ENCODE measurements at places on chromosomes 13 and 19.
A peak's percentile ranks its signal among the peaks of the same experiment; 100 is the strongest.

DNA sequence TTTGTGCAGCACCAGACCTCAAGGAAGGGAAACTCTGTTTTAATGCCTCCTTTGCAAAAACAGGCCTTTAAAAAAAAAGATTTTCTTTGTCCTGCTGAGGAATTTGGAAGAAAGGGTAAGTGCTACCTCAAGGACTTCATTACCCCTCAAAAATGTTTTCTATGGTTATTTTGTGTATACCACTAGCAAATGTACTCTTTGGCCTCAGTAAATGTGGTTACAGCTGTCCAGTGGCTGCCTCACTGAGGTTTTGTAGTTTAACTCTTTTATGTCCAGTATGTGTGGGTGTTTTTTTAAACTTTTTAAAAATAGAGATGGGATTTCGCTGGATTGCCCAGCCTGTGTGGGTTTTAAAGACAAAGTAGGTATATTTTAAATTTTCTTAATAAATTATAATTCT is 42.2 kb upstream of the TSC22D1 start:
- no peak for DNase-seq

- peak; percentile 44 for DNase-seq
These were observed 546 bp downstream of the UBXN6 start for GRCh38 chr19:4456843-4457653.

GRCh38 chr19:43984687-43985000 is 656 bp downstream of the ZNF155 start:
- no peak for DNase-seq

- no peak for DNase-seq
These were observed 52.7 kb upstream of the TEX29 start for GRCh38 chr13:111267784-111268183.

- no peak for DNase-seq
These were observed 25.4 kb upstream of the SEMA6B start for GRCh38 chr19:4584670-4585460.

DNA sequence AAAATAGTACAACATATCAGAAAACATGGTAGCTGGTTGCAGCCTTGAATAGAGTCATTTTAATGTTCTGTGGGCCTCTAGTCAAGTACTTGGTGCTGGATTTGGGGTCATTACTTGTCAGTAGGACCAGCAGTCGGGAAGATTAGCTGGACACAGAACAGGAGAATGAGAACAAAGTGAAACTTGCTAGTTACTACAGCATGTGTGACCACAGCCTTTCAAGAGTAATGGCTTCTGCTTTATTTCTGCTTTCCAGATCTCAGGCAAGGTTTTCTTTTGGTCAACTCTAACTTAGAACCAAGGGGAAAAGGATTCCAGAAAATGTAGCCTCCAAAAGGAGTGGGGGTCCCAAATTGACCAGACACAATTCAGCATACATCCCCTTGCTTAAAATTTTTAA is 17.1 kb upstream of the VWA8 start:
- DNase-seq: no peak

DNA sequence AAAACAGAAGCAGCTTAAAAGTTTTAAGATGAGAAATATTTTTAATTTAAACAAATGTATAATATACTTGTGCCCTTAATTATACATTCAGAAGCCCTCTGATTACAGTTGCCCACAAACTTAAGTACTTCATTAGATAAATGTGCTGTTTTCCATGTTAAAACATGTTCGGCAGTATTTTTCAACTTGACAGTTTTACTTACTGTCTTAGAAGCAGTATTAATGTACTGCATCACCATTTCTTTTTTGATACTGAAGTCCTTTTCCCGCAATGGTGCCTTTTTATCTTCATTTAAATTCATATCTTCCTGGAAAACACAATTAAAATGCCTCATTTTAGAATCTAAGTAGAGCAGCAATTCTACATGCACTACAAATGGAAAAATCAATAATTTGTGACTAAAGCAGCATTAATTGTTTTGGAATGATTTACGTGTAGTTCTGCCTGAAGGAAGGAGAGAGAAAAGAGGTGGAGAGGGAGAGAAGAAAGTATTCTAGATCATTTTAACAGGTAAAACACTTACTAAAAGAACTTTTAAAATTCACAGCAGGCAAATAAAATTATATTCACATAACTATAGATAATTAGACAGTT is 70.2 kb downstream of the DIAPH3 start:
- DNase-seq: no peak

GRCh38 chr19:30335306-30335886 is 36.8 kb upstream of the ZNF536 start:
- no peak for DNase-seq

DNA sequence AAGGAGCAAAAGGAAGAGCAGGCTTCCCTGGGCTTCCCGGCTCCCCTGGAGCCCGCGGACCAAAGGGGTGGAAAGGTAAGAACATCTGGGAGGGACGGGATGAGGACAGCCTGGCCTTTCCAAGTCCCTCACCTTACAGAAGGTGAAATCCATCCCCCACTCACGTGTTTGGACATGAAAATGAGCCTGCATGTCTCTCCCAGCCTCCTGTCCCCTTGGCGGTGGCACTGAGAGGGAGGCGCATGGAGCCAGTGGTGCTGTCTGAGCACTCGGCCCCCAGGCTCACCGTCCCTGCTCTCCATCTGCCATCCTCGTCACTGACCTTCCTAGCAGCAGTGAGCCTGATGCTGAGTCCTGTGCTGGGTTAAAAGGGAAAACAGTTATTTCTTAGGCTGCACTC is 104.2 kb downstream of the RAB20 start:
- DNase-seq: no peak

- peak; percentile 72 for DNase-seq
These were observed at the start of gene PLPPR2 for GRCh38 chr19:11355160-11356073. Gene PLPPR2, plus strand, starts transcription at chr19:11355432. Its CDS starts 2,242 bp downstream, at chr19:11357674.

- DNase-seq: no peak
These were observed 1504.5 kb upstream of the PCDH20 start for GRCh38 chr13:62920159-62920558.

GRCh38 chr19:7965259-7965841 is 21.9 kb upstream of the TIMM44 start:
- DNase-seq: no peak

- DNase-seq: peak; percentile 39
These were observed 42.1 kb downstream of the NAA16 start for GRCh38 chr13:41352935-41353840.

- no peak for DNase-seq
These were observed 364 bp downstream of the CKM start for GRCh38 chr19:45322311-45322710.

DNA sequence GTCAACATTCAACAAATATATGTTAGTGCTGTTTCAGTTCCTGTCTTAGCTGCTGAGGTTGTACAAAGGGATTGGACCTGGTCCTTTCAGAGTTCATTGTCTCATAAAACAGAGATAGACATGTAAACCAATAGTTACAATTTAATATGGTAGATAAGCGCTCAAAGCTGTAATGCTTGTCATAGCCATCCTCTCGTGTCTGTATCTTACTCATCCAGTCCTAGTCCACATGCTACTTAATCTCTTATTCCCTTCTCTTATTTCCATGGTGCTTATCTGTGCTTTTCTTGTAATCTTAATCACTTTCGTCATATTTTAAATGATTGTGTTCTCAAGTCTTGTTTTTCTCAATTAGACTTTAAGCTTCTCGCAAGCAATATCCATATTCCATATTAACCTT is 185.2 kb upstream of the OBI1 start:
- DNase-seq: no peak

DNA sequence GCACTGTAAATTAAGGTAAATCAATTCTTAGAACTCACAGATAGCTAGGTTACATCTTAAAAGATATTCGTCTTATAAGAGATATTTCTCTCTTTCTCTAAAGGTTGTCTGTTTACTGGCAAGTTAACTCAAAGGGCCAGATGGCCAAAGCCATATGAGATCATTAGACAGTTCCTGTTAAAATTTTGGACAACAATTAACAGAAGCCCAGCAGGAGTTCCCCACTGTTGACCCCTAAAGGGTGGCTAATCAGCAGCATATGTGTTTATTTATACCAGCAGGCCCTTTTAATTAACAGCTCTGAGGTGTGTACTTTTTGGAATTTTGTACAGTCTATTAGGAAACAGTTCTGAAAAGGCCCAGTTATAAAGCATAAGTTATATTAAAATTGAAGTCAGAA is 245.8 kb downstream of the LIG4 start:
- DNase-seq: no peak

GRCh38 chr13:27313770-27314169 is 43.1 kb downstream of the RASL11A start:
- DNase-seq: no peak

GRCh38 chr19:4360641-4361151 is 17.3 kb downstream of the MPND start:
- DNase-seq: no peak

GRCh38 chr13:46195016-46195415 is 13.0 kb upstream of the LCP1 start:
- DNase-seq: no peak

DNA sequence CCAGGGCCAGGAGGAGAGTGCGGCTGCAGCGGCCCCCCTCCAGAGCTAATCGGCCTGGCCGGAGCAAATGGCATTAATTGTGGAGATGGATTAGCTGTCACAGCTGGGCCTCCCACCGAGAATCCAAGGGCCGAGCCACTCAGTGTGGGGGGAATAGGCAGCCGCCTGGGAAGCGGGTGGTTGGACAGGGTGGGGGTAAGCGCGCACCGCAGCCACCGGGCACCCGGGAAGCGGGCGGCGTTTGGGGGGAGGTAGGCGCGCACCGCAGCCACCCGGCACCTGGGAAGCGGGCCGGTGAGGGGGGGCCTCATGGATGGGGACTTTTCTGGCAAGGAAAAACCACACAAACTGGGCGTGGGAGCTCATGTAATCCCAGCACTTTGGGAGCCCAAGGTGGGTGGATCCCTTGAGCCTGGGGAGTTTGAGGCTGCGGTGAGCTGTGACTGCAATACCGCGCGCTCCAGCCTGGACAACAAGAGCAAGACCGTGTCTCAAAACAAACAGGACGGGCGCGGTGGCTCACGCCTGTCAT is 9.7 kb downstream of the R3HDM4 start:
- DNase-seq: no peak

DNA sequence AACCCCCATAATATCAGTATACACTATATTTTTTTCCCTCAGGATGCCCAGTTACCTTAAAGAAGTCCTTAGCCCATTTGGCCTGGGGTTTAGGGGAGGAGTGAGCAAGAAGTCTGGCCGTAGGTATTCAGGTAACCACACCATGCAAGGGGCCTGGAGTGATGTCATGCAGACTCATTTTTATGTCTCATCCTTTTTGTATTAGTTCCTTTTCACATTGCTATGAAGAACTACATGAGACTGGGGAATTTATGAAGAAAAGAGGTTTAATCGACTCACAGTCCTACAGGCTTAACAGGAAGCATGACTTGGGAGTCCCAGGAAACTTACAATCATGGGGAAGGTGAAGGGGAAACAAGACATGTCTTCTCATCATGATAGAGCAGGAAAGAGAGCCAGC is 12.2 kb downstream of the TPP2 start:
- no peak for DNase-seq

DNA sequence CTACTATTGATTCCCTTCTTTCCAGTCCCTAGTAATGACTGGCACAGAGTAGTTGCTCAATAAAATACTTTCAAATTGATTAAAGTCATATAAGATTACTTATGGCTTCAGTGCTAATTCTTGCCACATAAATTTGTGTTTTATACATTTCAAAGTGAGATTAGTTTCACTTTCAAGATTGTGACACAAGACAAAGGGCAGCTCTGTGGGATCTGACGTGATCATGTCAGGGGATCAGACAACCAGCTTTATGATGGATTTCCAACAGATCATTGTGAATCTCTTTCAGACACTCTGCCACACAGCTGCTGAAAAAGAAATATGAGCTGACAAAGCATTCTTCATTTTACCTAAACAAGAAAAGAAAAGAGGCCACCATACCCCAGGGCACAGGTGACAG is 73.4 kb upstream of the POMP start:
- DNase-seq: no peak

GRCh38 chr19:4010808-4011110 is 3.2 kb downstream of the PIAS4 start:
- DNase-seq: no peak

GRCh38 chr19:54211235-54211634 is 10.6 kb downstream of the RPS9 start:
- DNase-seq: no peak

DNA sequence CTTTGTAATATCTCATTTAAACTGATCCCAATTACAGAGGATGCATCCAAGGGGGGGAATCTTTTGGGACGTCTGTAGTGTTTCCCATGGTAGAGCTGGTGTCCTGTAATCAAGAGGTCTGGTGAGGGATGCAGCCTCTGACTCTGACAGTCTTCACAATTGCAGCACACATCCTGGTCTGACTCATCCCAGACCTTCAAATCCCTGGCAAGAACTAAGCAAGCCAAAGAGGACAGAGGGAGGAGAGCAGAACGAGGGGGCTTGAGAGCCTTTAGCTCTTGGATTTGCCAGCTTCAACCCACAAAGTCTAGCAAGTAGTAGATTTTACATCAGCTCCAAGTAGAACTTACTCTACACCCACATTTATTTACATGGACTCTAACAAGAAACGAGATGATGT is 17.3 kb upstream of the FCGBP start:
- no peak for DNase-seq

Measured in T-helper 22 cell (primary cell).